Naive B cell (primary cell): ENCODE measurements at places on chromosomes 11 and 22.

DNA sequence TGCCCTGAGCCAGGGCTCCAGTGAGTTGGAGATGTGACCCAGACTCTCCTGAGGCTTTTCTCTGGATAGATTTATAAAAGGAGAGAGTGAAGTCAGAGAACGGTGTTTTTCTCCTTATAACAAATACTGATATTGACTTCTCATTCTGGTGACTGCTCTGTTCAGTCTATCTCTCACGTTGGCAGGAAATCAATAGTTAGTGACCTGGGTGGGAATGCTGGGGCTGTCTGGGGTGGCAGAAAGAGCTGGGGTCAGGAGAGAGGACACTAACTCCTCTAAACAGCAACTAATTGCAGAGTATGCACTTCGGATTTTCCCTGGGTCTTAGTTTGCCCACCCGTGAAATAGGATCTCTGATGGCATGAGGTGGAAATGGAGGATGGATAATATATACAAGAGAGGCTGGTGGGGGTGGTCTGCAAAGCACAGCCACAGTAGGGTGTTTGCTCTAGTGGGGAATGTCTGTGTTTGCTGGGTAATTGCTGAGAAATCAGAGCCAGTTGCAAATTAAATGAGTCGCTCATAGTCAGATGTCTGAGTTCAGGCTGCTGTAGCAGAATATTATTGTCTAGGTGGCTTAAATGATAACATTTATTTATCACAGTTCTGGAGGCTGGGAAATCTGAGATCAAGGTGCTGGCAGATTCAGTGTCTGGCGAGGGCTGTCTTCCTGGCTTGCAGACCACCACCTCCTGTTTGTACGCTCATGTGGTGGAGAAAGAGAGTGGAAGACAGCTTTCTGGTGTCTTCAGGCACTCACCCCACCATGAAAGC is 167.8 kb downstream of the MYO18B start:
- no peak for DNase-seq

DNA sequence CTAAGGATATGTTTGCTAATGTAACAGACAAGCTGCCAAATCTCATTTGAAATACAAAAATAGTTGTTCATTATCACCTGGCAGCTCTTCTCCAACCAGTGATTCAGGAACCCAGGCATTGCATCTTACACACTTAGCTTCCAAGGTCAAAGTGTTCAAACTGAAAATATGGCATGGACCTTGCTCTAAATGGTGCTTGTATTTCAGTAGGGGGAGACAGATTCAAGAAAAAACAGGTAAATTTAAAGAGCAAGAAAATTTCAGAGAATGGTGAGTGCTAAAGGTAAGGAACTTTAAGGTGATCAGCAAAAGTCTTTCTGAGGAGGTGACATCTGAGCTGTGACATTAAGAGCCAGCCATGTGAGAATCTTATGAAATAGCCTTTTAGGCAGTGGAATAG is 82.8 kb upstream of the E2F8 start:
- DNase-seq = no peak

- DNase-seq = no peak
Observed at GRCh38 chr11:117941163-117941707, 12.0 kb upstream of the TMPRSS13 start.

- DNase-seq = no peak
Observed at GRCh38 chr11:78742430-78742829, 167.8 kb upstream of the NARS2 start.

DNA sequence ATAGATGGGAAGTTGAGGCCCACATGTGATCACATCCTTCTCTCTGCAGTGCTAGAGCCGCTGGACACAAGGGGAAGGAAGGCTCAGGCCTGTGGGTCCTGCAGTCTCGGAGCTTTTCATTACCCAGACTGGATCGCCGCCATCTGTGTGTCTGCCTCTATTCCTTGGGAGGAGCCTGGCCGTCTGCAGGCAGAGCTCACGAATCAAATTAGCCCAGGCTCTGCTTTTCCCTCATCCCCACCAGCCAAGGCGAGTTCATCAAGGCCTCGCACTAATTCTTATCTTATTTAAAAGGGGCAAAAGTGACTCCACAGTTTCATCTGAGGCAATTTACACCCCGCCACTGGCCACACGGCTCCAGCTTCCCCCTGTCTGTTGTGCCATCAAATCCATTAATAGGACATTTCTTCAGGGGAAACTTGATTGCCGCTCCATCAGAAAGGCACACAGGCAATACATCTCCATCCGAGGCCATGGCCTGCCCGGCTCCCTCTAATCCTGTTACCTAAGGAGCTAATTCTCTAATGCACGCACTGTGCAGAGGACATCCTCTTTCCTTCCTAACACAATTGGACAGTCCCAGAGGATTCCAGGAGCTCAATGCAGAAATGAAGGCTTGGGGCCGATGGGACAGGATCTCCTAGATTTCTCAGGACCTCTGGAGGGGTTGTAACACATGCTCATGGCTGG is 3.3 kb upstream of the HTR3A start:
- DNase-seq = no peak

- no peak for DNase-seq
Observed at GRCh38 chr22:30308518-30309230, 18.1 kb downstream of the TBC1D10A start.

DNA sequence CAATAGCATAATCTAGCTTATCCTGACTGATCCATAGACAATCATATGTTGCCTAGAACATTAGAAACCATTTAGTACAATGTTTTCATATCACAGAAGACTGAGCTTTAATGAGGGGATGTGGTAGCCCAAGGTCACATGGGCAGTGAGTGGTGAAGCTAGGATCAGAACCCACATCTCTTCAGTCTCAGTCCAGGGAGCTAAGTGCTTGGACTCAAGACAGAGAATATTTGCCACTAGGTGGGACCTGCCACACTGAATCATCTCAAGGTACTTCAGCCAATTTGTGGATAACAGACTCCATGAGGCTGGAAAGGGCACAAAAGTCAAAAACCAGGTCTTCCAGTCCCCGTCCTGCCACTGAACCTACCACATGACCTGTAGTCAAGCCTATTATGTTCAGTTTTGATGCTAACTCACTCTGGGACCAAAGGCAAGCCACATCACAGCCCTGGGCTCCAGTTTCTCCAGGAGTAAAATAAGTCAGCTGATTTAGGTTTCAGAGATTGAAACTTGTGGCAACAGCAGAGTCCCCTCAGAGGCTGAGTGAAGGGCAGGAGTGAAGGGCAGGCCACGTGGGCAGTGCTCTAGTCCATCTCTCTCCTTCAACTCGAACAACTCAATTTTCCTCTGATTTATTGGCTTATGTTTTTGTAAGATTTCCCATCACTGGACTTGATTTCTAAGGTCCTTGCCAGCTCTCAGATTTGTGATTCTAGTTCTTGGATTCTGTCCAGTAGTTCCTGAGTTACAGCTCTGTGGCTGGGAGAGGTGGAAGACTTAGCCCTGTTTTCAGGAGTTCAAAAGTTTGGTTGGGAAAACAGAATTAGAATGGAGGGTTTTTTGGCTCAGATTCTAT is 84.6 kb upstream of the PHOX2A start:
- DNase-seq = no peak

DNA sequence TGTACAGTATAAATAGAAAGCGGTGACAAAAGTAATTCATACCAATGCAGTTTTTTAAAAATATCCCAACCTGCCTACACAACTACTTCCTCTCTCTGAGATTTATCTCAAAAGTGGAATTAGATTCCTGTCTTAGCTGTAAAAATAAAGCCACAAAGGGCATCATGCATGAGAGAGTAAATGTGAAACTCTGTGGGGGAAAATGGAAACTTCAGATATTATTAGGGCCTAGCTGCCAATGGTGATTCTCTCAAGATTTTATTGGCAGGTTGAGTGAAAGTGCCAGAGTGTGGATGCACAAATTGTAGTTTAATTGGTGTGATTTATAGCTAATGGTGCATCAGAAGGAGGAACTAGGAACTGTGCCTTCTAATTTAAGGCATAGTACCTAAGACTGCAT is 356.9 kb upstream of the CCDC90B start:
- DNase-seq = no peak

GRCh38 chr11:78359921-78360320 is 57.7 kb downstream of the GAB2 start:
- DNase-seq = no peak

DNA sequence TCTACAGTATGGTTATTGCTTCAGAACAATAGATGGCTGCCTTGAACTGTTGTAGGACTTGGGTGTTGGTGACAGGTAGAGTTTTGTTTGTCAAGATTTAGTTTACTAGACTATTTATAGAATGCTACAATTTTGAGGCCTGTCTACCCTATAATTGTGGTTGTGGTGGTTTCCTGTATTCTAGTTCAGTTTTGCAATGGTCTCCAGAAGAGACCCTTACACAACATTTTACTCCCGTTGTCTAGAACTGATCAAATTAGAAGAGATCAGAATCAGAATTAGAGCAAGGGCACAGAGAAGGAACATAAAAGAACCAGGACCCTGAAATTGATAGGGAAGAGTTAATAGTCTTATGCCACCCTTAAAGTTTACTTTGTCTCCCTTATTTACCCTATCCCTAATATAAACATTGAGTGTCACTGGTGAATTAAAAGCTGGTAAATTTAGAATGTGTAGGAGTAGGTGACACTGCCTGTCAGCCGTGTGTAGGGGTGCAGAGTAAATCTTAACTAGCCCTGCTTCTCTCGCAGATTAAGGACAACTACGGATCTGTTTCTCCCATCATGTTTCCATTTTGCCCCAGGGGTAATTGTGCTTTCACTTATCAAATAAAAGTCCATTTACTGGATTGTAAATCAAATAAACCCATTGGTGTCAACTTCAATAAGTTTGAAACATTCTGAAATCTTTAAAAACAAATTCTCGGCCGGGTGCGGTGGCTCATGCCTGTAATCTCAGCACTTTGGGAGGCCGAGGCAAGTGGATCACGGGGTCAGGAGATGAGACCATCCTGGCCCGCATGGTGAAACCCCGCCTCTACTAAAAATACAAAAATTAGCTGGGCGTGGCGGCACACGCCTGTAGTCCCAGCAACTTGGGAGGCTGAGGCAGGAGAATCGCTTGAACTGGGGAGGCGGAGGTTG is 10.9 kb upstream of the PHLDB1 start:
- no peak for DNase-seq

DNA sequence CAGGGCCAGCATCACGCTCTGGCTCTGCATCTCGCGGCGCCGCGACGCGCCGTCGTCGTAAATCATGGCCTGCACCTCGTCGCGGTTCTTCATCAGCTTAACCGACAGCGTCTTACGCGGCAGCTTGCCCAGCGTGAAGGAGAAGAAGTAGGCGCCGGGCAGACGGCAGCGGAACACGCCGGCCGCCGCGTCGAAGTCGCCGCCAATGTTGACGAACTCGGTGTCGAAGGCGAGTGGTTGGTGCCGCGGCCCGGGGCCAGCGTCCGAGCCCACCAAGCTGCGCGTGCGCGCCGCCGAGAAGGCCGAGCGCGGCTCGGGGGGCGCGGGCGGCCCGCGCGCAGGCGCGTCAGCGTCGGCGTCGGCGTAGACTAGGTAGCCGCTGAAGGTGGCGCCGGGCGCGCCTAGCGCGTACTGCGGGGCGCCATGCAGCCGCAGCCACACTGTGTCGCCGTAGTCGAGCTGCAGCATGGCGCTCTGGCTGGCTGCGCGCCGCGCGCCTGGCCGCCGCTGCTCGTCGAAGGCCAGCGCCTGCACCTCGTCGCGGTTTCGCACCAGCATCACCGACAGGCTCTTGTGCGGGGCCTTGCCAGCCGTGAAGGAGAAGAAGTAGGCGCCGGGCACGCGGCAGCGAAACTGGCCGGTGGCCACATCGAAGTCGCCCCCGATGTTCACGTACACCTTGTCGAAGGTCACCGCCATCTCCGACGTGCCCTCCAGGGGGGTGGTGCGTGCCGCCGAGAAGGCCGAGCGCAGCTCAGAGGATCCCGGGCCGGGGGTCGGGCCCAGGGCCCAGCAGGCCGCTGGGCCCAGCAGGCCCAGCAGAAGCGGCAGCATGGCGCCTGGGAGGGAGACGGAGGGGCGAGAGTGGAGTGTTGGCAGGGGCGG is 3.7 kb downstream of the FAM180B start:
- DNase-seq = no peak
